Upper lobe of right lung (tissue), 1 donor: ENCODE measurements at places on chromosomes 7 and 10.
A peak's percentile ranks its signal among the peaks of the same experiment; 100 is the strongest.

DNA sequence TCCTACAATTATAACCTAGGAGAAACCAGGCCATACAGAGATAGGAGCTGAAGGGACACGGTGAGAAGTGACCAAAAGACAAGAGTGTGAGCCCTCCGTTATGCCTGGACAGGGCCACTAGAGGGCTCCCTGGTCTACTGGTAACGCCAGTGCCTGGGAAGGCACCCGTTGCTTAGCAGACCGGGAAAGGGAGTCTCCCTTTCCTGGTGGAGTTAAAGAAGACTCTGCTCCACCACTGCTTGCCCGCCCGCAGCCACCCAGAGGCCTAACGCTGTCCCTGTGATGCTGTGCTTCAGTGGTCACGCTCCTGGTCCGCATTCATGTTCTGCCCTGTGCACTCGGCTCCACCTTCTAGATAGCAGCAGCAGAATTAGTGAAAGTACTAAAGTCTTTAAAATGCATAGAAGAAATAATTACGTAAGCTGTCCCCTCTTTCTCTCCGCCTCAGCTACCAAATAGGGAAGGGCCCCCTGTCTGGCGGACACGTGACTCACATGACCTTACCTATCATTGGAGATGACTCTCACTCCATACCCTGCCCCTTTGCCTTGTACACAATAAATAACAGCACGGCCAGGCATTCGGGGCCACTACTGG is 34.8 kb downstream of the GRID2IP start:
- DNase-seq, result peak; percentile 88

DNA sequence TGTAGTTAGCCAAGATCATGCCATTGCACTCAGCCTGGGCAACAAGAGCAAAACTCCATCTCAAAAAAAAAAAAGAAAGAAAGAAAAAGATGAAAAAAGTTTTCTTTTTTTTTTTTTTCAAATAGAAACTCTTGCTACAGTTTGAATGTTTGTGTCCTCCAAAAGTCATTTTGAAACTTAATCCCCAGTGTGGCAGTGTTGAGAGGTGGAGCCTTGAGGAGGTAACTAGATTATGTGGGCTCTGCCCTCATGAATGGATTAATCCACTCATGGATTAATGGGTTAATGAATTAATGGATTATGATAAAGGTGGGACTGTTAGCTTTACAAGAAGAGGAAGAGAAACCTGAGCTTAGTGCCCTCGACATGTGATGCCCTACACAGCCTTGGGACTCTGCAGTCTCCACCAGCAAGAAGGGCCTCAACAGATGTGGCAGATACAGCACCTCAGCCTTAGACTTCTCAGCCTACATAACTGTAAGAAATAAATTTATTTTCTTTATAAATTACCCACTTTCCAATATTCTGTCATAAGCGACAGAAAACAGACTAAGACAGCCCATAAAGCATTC is 25.1 kb downstream of the CPEB3 start:
- no peak for DNase-seq

GRCh38 chr10:102202386-102202785 is 23.7 kb upstream of the ELOVL3 start:
- DNase-seq, result no peak

GRCh38 chr10:6269953-6270867 is 67.5 kb downstream of the PFKFB3 start:
- no peak for DNase-seq

GRCh38 chr7:25369786-25370185 is 141.5 kb upstream of the NPVF start:
- DNase-seq, result no peak

GRCh38 chr7:50721160-50721559 is 61.5 kb downstream of the GRB10 start:
- no peak for DNase-seq

GRCh38 chr10:129884398-129885078 is 79.5 kb downstream of the EBF3 start:
- no peak for DNase-seq

DNA sequence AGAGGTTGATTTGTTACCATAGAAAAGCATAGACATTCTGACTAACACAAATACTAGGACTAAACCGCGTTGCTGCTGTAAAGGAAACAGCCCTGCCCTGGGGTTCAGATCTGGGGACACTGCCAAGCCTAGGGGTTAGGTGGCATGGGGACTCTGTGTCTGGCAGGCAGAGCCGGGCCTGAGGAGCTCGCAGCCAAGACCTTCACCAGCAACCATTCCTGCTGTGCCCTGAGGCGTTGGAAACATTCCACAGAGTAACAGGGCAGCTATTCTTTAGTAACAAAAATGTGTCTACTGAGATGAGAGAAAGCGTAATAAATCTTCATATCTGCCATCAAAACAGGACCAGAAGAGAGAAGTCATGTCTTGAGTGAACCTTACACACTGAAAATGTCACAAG is 280.5 kb downstream of the POM121L12 start:
- no peak for DNase-seq

DNA sequence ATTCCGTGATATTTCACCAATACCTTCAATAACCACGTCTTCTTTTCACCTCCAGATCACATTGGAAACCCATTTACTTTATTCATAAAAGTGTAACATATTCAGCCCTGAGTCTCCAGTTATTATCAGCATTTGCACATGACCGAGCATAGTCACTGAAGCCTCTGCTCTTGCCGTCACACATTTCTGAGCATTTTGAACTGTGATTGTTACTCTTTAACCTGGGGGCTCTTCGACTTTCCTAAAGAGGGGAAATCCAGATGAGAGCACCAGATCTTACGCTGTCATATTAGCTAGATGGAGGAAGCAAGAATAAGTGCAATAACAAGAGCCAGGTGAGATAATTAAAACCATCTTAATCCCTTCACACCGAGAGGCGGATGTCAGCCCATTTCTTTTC is 260.0 kb upstream of the NRP1 start:
- DNase-seq, result no peak

DNA sequence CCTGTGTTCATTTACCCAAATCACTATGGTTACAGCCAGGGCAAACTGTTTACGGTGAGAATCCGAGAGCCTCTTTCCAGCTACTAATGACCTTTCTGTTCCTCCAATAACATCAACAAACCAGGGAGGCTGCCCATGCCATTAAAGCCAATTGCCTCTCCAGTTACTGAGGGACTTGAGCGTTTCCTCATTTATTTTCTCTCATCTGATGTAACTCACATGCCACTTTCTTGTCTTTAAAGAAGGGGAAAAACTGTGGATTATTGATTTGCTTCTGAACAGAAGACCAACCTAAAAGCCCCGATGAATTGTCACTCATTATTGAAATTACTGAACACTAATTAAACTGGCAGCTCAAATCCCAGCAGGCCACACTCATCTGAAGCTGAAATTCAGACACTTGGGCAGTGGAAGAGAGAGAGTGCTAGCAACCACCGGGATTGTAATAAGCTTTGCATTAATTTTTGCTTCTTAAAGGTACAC is 595.8 kb upstream of the MKI67 start:
- no peak for DNase-seq
